ENCODE measurements at places on chromosomes 7 and 10.

DNA sequence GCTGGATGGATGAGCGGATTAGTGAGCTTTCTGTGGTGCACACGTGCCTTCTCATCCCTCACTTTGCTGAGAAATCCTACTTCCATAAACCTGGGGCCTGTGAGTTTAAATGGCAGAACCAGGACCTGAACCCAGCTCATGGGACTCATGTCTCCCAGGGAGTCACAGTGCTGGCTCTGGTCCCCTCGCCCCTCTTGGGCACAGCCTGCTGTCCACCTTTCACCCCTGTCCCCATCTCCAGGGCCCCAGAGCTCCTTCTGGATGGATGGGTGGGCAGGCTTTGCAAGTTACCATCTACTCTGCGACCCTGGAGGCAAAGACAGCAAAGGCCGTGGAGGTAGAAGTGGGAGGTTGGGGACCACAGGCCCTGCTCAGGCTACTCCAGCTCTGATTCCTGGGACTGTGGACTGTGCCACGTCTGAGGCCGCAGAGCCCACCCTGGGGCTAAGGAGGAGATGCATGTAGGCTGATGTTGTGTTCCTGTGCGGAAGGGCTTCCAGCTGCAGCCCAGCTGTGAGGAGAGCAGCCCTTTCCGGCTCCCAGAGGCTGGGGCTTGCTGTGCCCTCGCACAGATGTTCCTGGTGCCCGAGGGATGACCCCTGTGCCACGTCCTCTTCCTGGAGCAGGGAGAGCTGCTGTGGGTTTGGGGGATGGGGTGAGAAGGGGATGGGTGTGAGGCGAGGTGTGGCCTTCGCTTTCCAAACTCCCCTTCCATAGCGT, 40.3 kb downstream of the PRF1 start:
- no peak for DNase-seq

- DNase-seq: no peak
Measured at GRCh38 chr7:69367780-69368179, 230.5 kb upstream of the AUTS2 start.

- no peak for DNase-seq
Measured at GRCh38 chr10:35565602-35566081, 39.5 kb upstream of the GJD4 start.

- DNase-seq: no peak
Measured at GRCh38 chr7:4017785-4018184, 664.3 kb upstream of the FOXK1 start.

- no peak for DNase-seq
Measured at GRCh38 chr10:73653701-73654100, 2.1 kb downstream of the SYNPO2L start.

DNA sequence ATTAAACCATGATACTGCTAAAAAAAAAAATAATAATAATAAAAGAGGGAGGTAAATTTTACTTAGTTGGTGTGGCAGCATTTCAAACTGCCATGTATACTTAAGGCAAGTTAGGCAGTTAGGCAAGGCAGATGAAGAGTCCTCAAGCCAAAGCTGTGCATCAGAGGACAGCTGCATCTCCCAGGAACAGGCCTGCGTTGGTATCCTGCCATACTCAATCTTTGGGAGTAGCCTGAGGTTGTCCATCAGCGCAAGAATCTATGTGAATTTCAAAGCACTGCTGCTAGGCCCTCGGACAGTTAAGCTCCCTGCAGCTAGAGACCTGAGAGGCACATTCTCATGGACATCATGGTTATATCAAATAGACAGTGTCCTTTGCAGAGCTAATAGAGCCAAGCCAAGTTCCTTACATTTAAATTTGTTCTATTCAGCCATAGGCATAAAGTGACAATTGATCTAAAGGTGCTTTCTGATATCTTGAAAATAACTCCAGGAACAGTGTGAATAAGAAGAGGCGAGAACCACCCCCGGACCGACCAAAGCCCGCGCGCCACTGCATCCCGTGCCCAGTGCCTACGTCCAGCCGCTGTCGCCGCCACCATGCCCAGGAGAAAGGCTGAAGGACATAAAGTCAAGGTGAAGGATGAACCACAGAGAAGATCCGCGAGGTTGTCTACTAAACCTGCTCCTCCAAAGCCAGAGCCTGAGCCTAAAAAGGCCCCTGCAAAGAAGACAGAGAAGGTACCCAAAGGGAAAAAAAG, 310.6 kb downstream of the SEMA3D start:
- no peak for DNase-seq

DNA sequence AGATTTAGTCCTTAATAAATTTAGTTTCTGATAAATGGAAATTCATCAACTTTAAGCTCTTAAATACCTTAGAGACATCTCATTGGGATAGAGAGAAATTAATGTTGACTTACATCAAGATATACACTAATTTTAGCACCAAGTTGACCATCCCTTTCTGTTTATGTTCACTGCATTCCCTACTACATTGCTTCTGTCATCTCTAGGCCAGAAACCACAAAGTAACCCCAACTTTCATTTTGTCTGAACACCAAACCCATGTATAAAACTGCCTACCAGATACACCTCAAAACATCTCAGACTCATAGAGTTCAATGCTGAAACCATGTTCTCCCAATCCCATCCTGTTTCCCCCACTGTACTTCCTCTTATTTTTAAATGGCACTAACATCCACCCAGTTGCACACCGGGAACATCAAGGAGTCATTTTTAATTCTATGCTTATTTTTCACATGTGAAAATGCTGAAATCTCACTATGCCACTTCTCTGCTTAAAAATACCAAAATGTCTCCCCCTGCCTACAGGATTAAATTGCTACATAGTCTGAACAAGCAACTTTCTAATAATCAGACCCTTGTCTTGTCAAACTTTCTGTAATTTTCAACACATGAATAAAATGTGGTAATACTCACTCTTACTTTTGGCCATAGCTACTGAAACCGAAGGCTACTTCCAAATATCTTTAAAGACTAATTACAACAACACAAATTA, 201.6 kb downstream of the SEMA3D start:
- DNase-seq: no peak

DNA sequence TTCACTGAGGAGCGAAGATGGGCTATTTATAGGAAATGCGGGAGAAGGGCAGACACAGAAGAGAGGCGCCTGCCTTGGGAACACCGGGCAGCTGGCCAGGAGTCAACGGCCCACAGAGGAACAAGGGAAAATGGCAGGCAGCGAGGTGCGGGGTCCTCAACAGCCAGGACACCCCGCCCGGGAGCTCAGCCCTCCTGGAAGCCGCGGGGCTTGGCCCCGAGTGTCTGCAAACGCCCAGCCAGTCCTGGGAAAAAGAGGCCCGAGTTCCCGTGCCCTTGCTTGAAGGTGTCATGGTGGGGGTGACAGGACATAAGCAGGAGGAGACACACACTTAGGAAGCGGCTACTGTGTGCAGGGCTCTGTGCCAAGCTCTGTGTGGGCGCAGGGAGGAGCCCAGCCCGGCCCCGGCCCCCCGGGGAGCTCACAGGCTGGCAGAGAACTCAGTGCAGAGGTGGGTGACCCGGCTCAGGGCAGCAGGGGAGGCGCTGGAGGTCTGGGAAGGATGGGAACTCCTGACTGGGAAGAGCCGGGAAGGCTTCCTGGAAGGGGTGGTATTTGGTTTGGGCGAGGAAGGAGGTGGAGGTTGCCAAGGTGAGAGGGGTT, 79.9 kb downstream of the ELFN1 start:
- DNase-seq: no peak

DNA sequence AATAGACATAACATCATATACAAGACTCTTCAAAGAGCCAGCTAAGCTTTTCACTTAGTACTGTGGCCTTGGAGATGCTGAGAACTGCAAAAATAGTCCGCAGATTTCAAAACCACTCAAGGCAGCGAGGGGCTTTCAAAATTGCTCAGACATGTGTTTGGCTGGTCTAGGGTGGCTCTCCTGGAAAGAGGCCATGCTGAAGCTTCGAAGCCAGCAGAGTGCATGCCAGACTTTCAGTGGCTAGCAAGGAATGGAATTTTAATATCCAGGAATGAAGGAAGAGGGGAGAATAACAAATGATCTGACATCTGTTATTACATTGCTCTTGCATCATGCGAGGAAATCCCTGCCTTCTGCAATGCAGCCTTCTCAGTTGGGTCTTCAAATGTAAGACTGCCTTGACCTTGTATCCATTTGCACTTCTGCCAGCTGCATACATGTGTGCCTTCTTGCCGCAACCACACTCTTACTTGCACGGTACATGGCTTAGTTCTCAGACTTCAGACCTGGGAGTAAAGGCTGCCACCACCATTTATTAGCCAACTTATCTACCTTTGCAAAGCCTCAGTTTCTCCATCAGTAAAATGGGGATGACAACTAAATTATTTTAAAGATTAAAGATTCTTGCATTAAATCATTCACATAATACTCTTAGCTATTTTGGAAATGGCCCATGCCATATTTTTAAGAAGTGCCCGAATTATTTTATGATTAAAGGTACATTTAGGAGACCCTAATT, 55.9 kb downstream of the ITIH5 start:
- DNase-seq: no peak

DNA sequence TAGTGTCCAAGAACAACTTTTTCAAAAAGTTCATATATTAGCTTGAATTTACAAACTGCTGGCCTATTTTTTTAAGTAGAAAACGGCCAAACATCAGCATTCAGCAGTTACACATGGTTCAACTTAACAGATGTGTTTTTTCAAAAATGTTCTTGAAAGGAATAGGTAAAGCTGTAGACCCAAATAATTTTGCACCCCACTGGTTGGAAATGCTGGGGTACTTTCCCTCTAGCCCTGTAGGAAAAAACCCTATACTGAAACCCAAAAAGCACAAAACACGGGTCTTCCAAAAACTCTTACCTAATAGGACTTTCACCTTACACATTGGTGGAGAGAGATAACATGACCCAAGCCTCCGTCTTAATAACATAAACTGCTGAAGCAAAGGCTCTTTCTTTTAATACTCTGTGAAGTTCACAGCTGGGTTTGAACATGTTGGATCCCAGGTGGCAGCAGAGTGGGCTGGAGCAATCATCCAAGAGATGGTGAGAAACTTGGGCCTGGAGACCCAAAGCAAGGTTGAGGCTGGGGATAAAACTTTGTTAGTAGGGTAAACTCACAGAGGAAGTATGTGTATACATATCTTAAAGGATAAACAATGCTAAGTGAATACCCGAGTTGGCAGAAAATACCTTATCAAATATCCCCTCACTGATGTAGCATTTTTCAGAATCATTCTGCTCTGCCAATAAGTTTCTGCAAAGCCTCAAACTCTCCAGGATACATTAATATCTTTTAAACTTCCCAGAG, 629 bp upstream of the DNAJC9 start:
- no peak for DNase-seq

GRCh38 chr10:62627983-62628382, 176.5 kb upstream of the ADO start:
- DNase-seq: no peak

DNA sequence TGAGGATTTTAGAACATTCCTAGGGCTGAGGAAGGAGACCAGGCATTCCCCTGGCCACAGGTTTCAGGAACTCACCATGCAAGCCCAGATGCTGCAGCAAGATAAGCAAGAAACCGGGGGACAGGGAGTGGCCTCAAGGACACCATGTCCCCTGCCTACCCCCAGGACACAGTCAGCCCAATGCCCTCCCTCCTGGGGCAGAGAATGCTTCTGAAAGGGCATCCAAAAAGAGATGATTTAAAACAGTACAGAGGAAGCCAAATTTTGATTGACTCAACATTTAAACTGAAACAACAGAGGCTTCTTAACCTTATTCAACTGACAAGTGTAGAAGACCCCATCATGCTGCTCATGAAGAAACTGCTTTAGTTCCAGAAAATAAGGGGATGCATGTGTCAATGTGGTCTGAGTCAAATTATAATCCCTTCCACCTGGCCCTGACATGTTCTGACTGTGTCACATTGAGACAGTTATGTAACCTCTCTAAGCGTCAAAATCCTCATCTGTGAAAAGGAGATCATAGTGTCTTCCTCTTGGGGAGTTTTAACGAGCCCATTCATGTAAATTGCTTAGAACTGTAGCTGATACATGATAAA, 60.0 kb downstream of the ICA1 start:
- DNase-seq: no peak

DNA sequence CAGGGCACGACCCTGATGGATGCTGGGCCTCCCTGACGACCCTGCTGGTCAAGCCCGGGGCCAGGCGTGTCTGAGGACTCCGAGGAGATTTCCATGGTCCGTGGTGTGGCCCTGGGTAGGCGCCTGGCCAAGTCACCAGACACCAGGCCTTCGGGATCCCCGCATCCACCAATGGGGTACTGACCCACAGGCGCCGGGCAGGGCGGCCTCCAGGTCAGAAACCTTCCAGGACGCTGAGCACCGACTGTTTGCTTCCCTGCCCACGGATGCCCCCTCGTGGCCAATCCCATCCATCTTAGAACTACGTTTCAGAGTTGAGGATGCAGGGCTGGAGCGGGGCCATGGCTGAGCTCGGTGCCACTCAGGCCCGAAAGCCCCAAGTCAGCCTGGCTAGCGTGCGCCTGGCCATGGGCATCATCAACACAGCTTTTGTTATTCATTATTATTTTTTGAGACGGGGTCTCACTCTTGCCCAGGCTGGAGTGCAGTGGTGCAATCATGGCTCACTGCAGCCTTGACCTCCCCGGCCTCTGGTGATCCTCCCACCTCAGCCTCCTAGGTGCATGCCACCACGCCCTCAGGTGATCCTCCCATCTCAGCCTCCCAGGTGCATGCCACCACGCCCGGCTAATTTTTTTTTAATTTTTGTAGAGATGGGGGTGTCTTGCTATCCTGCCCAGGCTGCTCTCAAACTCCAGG, 7.1 kb upstream of the AMZ1 start:
- DNase-seq: peak; percentile 83

DNA sequence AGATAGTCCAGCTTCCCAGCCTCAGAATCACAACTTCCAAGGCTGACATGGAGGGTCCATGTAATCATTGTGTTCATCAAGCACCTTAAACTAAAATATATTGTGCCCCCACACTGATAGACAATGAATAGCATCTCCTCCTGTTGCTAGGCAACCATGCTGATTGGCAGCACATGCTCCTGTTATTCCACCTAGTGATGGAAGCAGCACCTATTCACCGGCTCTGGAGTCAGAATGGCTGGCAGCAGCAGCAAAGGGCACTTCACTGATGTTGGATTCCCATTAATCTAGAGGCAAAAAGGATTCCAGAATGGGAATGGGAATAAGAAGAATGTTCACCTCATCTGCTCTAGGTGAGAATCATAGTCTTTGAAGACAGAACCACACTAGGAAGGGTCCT, 55.0 kb downstream of the RELN start:
- DNase-seq: no peak

- peak; percentile 55 for DNase-seq
Measured at GRCh38 chr10:75187961-75188426, 22.6 kb upstream of the VDAC2 start.

GRCh38 chr10:89073719-89074118, 83.1 kb downstream of the FAS start:
- no peak for DNase-seq

GRCh38 chr10:130179640-130180039, 43.4 kb downstream of the GLRX3 start:
- DNase-seq: no peak

GRCh38 chr7:108596560-108596959, 26.9 kb downstream of the DNAJB9 start:
- no peak for DNase-seq

- DNase-seq: no peak
Measured at GRCh38 chr7:19491821-19492452, 216.9 kb downstream of the POLR1F start.

All from upper lobe of left lung (tissue), 6 donors.